ENCODE measurements at places on chromosomes 6 and 20.

DNA sequence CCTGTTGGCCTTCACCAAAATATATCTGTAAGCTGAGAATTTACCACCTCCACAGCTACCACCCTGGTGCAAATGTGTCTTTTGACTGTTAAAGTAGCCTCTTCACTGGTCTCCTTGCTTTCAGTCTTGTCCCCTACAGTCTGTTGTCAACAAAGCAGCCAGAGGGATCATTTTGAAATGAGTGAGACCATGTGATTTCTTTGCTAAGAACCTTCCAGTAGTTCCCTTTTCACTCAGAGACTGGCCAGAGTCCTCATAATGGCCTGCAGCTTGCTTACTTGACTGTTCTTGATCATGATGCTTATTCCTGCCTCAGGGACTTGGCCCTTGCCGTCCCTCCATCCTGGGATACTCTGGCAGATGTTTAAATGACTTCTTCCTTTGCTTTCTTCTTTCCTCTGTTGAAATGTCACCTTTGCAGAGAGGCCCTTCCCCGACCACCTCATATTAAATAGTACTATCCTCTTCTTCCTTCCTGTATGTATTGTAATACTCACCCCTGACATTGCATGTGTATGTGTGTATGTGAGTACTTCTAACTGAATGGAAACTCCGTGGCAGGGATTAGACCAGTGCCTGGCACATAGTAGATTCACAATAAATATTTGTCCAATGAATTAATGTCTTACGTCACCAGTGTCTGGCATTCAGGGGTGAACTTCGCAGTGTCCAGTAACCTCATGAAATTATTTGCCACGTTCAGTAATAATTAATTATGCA lies 5.0 kb downstream of the MANBAL start:
- no peak for DNase-seq

DNA sequence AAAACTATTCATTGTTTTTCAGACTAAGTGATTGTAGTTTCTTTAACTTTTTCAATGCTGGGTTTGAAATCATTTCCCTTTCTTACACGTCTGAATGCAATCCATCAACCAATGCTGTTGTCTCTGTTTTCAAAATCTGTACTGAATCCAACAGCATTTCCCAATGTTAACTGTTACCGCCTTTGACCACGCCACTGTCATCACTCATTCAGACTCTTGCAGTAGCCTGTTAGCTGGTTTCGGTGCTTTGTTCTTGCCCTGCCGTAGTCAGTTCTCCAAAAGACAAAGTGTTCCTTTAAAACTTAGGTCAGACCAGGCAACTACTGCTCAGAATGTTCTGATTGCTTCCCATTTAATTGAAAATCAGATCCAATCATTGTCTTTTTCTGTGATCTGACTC lies 131.3 kb downstream of the PLCB4 start:
- no peak for DNase-seq

GRCh38 chr20:4546786-4547185 lies 174.9 kb upstream of the PRND start:
- DNase-seq = no peak

GRCh38 chr6:131292145-131292938 lies 157.1 kb downstream of the AKAP7 start:
- DNase-seq = no peak

DNA sequence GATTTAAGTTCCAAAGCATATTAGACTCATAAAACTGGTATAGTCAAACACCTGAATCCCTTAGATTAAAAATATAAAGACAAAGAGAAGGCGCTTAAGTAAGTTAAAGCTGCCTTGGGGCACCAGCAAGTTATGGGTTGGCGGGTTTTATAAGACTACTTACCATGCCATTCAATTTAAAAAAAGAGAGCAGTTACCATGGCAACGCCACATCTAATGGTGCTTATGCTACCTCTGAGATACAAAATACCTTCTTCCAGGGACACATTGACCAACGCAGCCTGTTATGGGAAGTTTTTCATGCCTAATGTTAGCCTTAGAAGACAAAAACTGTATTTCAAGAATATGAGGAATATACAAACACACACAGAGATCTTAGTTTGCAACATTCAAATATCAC lies 713.6 kb downstream of the RNF144B start:
- DNase-seq = no peak

DNA sequence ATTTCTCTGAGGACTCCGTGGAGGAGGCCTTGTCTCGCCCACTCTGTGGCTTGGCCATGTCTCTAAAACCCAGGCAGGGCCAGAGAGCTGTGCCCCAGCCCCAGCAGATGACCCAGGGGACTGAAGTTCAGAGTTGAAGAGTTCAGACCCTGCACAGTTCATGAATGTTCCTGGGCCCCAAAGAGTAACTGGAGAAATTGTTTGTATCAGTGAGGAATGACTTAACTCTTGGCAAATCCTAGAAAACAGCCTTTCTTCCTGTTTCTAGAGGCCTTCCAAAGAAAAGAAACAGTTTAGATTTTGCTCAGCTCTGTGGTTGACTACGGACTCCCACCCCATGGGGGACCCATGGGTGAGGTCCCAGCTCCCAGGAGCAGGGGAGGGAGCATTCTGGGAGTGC lies 62.1 kb upstream of the EYA2 start:
- no peak for DNase-seq

- no peak for DNase-seq
Measured at GRCh38 chr6:135353113-135353512, 144.4 kb downstream of the AHI1 start.

DNA sequence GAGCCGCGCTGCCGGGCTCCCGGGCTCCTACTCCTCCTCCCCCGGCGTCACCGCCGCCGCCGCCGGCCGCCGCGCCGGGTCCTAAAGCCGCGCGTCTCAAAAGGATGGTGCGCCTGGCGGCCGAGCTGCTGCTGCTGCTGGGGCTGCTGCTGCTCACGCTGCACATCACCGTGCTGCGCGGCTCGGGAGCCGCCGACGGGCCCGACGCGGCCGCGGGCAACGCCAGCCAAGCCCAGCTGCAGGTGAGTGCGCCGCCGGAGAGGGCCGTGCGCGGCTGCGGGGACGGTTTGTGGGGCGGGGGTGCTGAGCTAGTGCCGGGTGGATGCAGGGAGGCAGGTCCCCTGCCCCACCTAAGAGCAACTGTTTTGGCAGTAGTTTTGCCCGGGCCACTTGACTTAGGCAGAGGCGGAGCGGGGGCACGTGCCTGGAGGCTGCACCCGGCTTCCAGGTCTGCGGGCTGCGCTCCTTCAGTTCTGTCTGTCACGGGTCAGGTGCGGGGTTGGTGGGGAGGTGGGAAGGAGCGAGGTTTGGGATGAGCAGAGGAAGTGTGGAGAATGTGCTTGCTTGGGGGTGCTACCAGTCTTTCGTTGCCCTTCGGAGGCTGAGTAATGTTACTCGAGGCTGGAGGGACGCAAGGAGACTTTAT lies 722 bp downstream of the ISM1 start:
- peak; percentile 46 for DNase-seq

DNA sequence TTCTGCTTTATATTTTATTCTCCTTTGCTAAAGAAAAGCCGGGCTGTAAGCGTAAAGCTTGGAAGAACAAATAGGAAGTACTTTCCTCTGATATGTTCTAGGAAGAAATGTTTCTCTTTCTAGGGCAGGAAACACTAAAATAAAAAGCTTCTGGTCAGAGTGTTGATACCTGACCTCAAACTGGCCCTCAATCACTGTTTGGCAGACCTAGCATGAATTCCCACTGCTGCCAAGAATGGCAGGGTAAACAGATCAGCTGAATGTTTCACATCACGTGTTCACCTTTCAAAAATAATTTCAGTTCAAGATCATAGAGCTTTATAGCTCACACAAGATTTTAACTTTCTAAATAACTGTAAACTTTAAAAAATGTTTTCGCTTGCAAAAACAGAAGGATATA lies 2.9 kb downstream of the MPC1 start:
- DNase-seq = no peak

- DNase-seq = no peak
Measured at GRCh38 chr6:46079061-46079460, 50.7 kb upstream of the ENPP4 start.

GRCh38 chr6:110255211-110255750 lies 75.1 kb downstream of the CDC40 start:
- DNase-seq = no peak

- DNase-seq = no peak
Measured at GRCh38 chr6:94735270-94735669, 842.1 kb upstream of the MANEA start.

DNA sequence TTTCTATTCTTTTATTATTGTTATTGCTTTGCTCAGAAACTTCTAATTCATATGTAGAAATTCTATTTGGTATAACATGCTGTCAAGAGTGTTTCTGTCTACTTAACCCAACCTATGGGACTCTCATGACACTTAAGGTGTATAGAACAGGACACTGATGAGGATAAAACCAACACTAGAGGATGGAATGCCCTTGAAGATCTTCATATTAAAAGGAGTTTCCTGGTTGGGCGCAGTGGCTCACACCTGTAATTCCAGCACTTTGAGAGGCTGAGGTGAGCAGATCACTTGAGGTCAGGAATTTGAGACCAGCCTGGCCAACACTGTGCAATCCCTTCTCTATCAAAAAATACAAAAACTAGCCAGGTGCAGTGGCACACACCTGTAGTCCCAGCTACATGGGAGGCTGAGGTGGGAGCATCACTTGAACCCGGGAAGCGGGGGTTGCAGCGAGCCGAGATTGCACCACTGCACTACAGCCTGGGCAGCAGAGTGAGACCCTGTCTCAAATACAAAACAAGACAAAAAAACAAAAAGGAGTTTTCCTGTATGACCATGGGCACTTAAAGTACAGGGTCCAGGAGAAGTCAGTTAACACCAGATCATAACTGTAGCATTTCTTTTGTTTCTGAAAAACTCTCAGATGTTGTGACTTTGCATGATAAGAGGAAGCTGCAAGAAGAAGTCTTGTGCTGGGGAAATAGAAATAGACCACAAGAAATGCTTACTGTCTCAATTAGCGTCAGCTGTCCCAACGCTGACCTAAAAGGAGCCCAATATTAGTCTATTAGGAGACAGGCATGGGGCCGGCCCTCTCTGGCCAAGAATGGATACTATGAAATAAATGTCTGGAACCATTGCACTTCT lies 38.9 kb upstream of the CD2AP start:
- no peak for DNase-seq

GRCh38 chr6:13522656-13523055 lies 35.3 kb upstream of the GFOD1 start:
- DNase-seq = no peak

DNA sequence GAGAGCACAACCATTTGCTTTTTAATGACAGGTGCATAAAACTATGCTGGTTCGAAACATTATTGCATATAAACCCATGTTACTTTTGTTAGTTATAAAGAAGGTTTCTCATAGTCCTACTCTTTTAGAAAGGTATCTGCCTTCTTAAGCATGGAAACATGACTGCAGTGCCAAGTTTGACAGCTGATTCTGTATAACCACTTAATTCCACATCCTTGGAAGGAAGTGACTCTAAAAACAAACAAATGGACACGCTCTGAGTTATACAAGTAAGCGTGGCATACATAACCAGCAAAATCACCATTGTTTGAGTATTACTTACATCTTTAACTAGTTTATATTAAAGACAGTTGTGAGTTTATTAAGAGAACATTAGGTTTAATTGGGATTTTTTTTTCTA lies 125.0 kb upstream of the HDGFL1 start:
- DNase-seq = no peak

DNA sequence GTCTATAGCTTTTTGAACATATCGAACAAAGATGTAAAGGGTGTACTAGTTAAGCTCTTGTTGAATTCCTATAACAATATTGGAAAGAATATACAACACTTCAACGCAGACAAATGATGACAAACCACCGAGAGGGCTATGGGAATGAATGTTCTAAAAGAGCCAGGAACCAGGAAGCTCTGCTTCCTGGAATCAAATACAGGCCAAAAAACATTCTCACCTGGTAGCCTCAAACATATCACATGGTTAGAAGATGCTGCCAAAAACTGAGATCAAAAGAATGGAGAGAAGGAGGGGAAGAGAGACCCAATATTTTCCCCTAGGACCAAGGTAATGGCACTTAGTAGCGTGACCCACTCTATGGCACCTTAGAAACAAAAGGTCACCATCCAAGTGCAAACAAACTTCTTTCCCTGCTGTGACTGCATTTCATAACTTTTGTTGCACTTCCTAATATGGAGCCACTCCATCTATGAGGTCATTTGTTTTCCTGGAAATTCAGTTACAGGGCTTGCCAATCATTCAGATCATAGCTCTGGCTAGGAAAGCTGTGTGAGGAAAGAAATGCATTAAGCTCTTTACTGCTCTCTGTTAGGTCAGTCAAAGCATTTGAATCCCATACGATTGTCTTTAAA lies 199.2 kb upstream of the NT5E start:
- DNase-seq = no peak

GRCh38 chr6:16184551-16184950 lies 53.8 kb upstream of the GMPR start:
- no peak for DNase-seq

GRCh38 chr6:431986-432385 lies 40.4 kb downstream of the IRF4 start:
- no peak for DNase-seq

Data from stimulated activated CD4-positive, alpha-beta T cell treated with anti-CD3 and anti-CD28 coated beads, Interleukin-12 subunit alpha, Interleukin-12 subunit beta, amount 100 ng/mL, for 24 hours (primary cell).